ENCODE measurements at places on chromosomes 5 and 9.

GRCh38 chr5:173488144-173488543 is 128.3 kb downstream of the BOD1 start:
- DNase-seq: no peak

- DNase-seq: no peak
These were observed 38.7 kb downstream of the KCTD16 start for GRCh38 chr5:144209361-144209760.

- DNase-seq: no peak
These were observed 161.3 kb downstream of the ZNF608 start for GRCh38 chr5:124584991-124585715.

GRCh38 chr5:148790545-148791333 is 35.7 kb upstream of the ADRB2 start:
- no peak for DNase-seq

DNA sequence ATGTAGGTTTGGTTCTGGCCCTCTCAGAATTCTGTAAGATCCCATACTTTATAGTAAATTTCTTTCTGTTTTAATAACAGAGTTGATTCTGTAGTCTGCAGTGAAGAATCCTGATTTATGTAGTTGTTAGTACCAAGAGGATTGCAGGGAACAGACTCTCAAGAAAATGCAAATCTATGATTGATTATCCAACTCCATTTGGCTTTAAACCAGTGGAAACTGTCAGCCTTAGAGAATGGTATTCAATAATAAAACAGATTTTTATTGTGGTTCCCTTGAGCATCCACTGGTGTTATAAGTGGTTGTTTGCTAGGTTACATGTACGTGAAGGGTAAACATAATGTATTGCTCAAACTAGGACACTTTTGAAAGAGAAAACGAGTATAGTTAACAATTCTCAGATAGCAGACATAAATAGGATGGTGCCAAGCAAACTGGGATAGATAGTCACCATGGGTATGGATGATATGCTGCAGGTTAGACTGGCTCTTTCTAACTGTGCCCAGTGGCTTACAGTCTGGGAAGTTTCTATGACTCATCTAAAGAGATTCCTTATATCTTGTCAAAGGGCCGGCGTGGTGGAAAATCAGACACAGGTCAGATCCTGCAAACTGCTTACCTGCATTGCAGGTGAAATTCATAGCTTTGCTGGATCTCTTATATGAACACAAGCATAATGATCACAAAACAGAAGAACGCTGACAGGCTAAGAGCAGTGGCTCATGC is 41.7 kb upstream of the RPS23 start:
- no peak for DNase-seq

DNA sequence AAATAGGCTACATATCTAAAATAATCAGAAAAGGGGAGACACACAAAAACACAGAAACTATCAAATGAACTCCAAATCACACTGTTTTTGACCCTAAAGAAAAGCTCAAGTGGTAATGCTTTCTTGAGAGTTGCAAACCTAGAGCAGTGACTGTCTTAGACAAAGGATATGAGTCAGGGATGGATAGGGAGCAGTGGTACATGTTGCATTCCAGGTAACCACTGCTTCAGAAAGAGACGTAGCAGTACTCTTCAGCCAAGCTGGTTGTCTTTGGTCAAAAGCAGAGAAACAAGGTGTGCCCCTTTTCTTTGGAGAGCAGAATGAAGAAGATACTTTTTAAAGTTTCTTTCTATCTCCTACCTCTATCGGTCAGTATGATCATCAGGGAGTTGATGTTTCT is 1003.6 kb downstream of the CDH9 start:
- no peak for DNase-seq

DNA sequence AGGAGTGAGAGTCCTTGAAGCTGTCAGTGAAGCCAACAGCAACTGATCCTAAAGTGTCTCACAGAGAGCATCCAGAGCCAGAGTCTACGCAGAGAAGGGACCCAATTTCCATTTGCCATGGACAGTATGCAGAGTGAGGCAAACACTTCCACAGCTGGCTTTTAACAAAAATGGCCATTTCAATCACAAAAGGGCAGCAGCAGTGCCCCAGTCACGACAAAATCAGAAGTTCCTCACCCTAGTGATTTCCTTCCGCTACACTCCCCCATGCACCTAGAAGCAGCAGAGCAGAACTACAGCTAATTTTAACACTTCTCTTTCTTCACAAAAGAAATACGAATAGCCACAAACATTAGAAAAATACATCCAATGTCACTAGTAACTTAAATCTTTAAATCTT is 27.9 kb downstream of the FBXW11 start:
- no peak for DNase-seq

Data from suppressor macrophage (primary cell).